ENCODE measurements at places on chromosomes 7 and 10. TPM values are rescaled to one million over a fixed set of nuclear protein-coding genes. Genes with fewer than 3 reads are reported as not detected.

OR2A7 gene
- total RNA-seq, result 4.8 TPM

ADAM8 gene
- 153 TPM for total RNA-seq

MBL2 gene
- not detected for total RNA-seq

DNA sequence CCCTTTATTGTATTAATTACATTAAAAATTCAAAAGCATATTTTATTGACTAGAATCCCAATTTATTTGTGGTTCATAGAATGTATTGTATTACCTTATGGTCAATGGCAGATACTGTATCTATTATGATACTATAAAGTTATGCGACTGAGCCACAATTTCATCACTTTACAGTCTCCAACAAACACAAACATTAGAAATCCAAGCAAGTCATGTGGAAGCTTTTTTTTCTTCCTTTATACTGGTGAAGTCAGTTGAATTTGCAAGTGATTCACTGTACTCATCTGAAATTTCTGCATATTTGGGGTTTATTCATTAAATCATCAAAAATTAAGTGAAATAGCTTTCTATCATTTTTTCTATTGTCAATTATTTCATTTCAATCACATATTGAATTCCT is 54.3 kb downstream of the BMPER start:
- no peak for DNase-seq

DNA sequence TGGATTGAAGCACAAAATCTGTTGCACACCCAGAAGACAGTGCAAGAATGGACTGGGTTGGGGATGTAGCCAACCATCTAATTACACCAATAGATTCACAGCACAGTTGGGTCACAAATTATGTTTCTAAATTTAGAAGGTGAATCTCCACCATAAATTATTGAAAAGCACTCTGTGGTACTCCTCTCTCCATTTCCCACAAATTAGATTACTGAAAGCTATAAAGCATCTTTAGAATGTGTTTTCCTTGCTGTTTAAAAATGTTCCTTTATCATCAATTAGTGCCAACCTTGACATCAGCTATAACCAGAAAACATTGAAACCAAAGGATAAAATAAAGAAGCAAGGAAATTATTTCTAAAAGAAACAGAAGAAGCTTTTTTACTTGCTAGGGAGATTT is 39.9 kb upstream of the HDAC9 start:
- no peak for DNase-seq

- DNase-seq, result no peak
These were observed 2.3 kb upstream of the FZD9 start for GRCh38 chr7:73431041-73431835.

GDF10 gene
- not detected for total RNA-seq

- DNase-seq, result no peak
These were observed 110.1 kb downstream of the CDK14 start for GRCh38 chr7:90706072-90706716.

TSPAN12 gene
- total RNA-seq, result not detected

DNA sequence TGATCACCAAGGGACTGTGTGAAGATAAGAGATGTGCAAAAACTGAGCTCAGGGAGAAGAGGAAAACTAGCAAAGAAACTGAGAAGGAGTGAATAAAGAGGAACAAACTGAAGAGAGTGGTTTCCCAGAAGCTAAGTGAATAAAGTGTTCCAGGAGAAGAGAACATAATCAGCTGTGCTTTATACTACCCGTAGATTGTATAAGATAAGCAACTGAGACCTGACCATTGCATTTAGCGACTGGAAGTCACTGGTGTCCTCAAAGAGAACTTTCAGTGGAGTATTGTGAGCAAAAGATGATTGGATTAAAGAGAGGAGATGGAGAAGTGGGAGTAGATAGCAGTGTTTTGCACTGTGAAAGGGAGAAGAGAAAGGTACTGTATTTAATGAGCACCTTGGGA is 14.6 kb downstream of the PHTF2 start:
- DNase-seq, result no peak

BLNK gene
- not detected for total RNA-seq

GRCh38 chr7:83101530-83101929 is 61.2 kb downstream of the PCLO start:
- DNase-seq, result no peak

DNA sequence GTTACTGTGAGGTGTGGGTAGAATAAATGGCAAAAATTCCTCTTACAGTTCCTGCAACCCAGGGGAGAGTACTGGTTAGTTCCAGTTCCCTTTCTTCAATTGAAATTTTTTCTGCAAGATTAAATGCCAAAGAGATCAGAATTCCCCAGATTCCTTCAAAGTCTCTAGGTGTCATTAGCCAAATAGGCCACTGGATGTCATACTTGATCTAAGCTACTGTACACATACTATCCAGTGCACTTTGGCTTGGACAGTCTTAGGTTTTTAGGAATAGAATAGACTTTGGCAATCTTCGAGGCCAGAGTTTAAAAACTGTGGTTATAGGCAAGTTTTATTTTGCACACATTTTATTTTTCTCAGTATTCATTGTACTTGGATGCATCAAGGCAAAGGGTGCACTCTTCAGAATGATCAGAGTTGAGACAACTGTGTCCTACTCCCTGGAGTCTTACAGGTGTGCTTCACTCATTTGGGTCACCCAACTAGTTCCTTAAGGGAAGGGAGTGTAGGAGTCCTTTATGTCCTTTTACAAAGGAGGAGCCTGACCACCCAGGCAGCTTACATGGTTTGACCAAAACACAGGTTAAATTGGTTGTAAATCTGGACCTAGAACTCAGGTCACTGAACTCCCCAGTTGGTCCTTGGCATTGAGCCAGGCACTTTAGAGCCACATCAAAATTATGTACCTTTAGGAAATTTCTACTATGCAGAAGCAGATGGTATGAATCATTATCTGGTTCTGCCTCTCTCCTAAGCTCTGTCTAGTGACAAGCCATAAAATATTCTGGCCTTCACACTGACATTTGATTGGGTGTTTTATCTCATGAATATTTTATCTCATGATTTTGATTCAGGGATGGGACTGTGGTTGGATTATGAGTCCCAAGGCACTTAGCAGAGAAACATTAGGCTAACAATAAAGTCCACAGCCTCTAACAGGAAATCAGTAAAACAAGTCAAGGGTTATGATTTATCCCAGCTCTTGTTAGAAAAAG is 49.5 kb downstream of the ASAH2B start:
- no peak for DNase-seq

PNLIPRP2 gene
- total RNA-seq, result not detected
